ENCODE measurements at places on chromosomes 1 and 21.

- no peak for DNase-seq
Observed at GRCh38 chr1:82700476-82700875, 899.7 kb downstream of the ADGRL2 start.

DNA sequence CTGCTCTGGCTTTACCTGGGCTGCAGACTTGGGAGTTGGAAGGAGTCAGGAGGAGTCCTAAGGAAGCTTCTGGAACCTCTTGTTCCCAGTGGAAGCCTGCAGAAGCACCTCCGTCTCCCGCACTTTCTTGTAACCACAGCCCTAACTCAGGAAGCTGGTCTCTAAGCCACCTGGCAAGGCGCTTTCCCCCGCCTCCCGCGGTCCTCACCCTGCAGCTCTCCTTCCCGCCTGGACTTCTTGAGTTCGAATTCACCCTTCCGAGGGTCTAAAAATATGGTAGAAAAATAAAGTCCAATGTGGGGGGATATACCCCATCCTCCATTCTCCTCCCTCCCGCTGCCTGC lies 15.1 kb downstream of the PAX7 start:
- no peak for DNase-seq

DNA sequence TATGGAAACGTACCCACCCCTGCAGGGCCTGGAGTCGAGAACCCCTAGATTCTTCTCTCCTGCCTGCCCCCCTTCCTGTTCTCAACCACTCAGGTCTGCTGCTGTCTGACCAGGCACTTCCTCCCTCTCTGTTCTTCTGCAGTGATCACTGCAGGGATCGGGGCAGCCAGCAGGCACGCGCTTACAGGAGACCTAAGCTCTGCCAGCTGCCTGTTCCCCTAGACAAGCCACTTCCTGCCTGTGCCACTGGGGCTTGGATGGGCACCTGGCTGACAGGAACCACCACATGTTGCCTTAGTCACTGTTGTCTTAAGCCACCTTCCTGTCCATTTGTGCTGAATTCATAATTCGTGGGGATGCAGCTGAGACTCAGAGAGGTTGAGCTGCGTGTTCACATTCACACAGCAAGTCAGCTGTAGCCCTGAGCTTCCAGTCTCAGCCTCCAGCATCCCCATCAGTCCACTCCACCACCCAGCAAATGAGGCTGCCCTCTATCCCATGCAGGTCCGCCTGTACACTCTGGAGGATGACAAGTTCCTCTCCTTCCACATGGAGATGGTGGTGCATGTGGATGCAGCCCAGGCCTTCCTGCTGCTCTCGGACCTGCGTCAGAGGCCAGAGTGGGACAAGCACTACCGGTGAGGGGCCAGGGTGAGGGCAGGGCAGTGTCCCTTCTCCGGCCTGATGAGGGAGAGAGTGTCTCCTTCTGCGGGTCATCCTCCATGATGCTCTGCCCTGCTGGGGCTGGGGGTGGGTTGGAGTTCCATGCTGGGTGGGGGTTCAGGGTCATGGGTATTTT lies 18.6 kb downstream of the FAM151A start:
- DNase-seq: peak; percentile 5

- DNase-seq: no peak
Observed at GRCh38 chr1:66526036-66526435, 7.9 kb upstream of the SGIP1 start.

GRCh38 chr1:29469457-29469856 lies 233.1 kb downstream of the PTPRU start:
- DNase-seq: no peak

DNA sequence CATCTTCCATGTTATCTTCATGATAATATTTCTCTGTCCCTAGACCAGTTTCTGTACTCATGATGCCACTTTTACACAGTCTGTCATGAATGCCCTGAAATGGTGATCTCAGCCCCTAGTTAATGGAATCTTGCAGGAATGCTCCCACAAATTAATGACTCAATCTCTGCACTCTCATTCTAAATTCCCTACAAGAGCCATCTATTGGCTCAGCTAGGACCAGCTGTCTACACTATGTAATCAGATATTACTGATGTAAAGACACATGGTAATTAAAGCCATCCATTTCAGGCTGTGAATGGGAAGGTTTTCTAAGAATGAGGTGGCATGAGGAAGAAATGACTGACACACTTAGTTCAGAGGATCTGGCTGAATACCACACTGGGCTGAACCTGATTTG lies 199.1 kb upstream of the KCND3 start:
- DNase-seq: no peak

GRCh38 chr1:116850436-116850835 lies 59.3 kb upstream of the PTGFRN start:
- DNase-seq: no peak

- peak; percentile 97 for DNase-seq
Observed at GRCh38 chr21:32278518-32279376, at the start of gene MIS18A. Gene MIS18A (minus strand): TSS chr21:32279049. CDS start chr21:32279014, 35 bp downstream.

DNA sequence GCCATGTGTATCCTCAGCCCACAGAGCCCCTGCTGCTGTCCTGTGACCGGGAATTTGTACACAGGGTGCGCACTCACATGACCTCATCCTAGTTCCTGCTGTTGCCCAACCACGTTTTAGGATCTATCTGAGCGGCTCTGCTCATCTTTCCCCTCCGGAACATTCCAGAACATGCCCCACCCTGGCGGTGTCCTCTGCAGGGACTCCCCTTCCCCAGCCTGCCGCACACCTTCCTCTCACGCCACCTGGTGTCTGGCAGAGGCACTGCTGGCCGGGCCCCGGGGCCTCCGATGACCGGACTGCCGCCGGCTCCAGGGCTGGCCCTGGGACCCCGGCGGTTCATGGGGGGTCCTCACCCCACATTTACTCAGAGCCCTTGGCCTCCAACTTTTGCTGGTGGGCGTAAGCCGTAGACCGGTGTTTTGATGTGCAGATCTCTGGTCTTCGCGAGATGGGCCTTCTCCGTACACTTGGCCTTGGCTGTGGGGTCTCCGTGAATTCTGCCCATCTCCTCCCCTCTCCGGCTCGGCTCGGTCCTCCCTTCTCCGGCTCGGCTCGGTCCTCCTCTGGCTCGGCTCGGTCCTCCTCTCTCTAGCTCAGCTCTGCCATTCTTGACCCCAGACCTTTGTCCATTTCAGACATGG lies 29.5 kb downstream of the ARHGEF16 start:
- peak; percentile 16 for DNase-seq

- DNase-seq: no peak
Observed at GRCh38 chr1:204483791-204484190, 10.8 kb downstream of the PIK3C2B start.

DNA sequence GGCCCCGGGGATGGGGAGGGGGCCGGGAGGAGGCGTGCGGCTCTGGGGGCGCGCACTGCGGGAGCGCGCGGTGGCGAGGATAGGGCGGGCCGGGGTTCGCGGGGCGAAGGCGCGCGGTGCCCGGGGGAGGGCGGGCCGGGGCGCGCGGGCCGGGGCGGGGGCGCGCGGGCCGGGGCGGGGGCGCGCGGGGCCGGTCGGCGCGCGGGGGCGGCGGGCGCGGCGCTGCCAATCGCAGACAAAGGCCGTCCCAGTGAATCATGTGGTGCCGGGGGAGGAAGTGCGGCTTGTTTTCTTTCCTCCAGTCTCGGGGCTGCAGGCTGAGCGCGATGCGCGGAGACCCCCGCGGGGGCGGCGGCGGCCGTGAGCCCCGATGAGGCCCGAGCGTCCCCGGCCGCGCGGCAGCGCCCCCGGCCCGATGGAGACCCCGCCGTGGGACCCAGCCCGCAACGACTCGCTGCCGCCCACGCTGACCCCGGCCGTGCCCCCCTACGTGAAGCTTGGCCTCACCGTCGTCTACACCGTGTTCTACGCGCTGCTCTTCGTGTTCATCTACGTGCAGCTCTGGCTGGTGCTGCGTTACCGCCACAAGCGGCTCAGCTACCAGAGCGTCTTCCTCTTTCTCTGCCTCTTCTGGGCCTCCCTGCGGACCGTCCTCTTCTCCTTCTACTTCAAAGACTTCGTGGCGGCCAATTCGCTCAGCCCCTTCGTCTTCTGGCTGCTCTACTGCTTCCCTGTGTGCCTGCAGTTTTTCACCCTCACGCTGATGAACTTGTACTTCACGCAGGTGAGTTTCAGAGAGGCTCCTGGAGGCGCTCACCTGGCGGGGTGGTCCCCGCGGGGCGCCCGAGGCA lies at the start of gene GPR137B:
Gene GPR137B, plus strand, starts transcription at position 287 of the 851 bp plus-strand sequence. Its CDS starts 84 bp downstream, at position 371.
- peak; percentile 56 for DNase-seq

DNA sequence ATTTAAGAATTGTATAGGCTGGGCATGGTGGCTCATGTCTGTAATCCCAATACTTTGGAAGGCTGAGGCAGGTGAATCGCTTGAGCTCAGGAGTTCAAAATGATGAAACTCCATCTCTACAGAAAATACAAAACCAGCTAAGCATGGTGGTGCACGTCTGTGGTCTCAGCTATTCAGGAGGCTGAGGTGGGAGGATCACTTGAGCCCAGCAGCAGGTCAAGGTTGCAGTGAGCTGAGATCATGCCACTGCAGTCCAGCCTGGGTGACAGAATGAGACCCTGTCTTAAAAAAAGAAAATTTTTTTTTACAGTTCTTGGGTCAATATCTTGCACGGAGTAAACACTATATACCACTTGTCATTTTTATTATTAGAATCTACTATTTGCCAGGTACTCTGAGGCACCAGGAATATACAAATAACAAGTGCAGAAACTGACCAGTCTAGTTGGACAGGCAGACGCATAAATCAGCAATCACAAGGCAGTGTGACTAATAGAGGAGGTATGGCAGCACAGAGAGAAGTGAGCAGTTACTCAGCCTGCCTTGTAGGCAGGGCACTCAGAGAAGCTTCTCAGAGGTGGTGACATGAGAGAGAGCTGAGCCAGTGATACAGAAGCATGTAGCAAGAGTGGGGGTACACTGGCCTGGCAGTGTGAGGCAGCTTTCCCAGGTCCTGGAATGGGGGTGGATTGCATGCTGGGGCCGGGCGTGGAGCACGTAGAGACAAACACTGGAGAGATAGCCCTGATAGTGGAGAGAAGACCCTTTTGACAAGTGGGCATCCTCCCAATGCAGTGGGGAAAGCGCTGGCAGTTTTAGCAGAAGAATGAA lies 8.0 kb downstream of the PHLDA3 start:
- DNase-seq: no peak

- DNase-seq: no peak
Observed at GRCh38 chr1:197859024-197859423, 43.4 kb upstream of the C1orf53 start.

- DNase-seq: no peak
Observed at GRCh38 chr21:36926989-36927718, 39.3 kb downstream of the HLCS start.

GRCh38 chr1:2605509-2606395 lies 19.2 kb downstream of the PRXL2B start:
- DNase-seq: no peak

DNA sequence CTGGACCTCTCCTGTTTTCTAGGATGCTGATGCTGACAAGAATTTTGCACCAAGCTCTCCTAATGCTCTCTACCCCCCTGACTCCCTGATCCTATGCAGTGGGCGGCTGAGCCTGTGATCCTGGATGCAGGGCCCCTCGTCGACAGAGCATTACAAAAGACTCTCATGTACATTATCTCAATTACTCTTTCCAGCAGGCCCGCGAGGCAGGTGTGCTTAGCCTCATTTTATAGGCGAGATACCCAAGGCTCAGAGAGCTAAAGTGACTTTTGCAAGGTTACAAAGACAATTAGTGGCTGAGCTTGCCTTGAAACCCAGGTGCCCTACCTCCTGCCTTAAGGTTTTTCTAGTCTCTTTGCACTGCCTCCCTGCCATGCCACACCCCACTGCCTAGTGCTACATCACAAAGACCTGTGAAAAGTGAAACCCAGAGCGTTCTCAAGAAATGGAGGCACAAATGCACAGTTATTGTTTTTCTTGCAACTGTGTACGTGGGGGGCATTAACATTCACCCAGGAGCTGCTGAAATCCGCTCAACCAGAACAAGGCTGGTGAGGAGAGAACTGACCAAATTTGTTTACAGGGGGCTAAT lies 10.0 kb upstream of the C8A start:
- no peak for DNase-seq

- no peak for DNase-seq
Observed at GRCh38 chr21:38255571-38256117, 1.1 kb upstream of the KCNJ15 start.
